AG08396 (cell line): ENCODE measurements at places on chromosomes 2 and 18.
A peak's percentile ranks its signal among the peaks of the same experiment; 100 is the strongest.

- DNase-seq, result no peak
Measured at GRCh38 chr2:61262699-61263098, 100.7 kb downstream of the C2orf74 start.

- DNase-seq, result no peak
Measured at GRCh38 chr2:138956116-138956515, 175.9 kb upstream of the NXPH2 start.

GRCh38 chr2:11320698-11321492, 23.5 kb downstream of the ROCK2 start:
- no peak for DNase-seq

DNA sequence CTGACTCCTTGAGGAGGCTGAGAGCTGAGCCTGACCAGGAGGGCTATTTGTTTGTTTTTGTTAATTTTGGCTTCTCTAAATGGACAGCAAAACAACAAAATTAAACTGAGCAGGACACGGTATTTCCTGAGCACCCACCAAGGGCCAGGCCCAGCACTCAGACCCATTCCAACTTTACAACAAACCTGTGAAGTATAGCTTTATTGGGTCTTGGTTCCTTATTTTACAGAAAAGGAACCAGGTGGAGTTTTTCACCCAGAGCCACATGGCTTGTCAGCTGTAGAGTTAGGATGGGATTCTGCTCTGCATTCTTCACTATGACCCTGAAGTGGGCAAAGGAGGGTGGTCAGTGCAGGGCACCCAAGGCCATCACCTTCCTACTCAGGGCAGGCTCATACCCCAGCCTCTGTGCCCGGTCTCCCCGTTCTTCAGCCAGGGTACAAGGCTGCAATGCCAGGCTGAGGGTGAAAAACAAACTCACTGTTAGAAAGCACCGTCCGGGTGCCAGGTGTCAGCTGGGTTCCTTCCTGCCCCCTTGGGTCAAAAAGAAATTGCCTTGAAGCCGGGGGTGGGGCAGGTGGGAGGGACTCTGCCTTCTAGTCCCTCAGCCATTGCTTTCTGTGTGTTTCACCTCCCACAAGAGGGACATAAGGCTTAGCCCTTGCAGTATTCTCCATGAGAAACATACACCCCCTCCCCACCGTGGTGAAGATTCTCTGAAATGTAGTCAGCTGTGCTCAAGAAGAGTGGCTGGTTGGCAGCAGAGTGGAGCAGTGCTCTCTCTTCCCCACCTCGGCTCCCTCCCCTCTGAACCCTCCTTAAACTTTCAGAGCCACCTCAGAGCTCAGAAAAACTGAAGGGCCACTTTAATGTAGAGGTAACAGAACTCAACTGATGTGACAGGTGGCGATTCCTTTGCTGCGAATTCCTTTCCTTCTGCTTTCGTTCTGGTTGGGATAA, 2.2 kb downstream of the PSD4 start:
- no peak for DNase-seq

DNA sequence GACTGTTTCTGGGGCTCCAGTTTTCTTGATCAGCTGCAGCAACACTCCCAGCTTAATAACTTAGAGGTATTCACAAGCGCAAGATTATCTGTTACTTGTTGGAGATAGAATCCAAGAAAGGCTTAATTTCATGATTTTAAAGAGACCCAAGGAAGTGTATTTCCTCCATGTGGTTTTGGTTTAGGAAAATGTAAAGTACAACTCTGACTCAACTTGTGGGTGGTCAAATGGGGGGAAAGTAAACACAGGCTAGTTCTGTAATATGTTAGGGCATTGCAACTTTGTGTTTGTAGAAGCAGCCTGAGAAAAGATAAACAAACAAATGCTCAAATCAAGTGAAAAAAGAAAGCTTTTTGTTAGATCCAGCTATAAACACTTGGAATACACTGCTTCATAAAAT, 90.1 kb upstream of the COL3A1 start:
- DNase-seq, result peak; percentile 23

DNA sequence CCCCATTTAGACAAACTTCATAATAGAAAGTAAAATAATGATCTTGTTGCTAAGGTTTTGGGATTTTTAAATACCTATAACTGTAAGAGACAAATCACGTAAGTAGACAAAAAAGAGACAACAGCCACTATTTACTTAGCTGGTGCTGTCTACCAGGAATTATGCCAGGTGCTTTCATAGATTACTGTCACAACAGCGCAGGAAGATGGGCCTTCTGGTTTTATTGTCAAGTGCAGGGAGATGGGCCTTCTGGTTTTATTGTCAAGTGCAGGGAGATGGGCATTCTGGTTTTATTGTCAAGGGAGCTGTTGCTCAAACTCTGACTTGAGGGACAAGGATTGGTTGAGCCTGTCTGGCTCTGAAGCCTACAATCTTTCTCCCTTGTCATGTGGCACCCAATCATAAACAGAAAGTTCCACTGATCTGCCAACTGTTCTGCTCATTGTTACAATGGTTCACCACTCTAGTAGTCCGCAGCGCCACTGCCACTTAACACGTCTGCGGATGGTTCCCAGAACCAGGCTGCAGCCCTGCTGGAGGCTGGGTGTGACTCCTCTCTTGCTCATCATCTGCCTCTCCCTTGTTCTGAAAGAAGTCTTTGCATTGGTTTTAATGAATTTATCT, 95.0 kb downstream of the RNF144A start:
- DNase-seq, result no peak

DNA sequence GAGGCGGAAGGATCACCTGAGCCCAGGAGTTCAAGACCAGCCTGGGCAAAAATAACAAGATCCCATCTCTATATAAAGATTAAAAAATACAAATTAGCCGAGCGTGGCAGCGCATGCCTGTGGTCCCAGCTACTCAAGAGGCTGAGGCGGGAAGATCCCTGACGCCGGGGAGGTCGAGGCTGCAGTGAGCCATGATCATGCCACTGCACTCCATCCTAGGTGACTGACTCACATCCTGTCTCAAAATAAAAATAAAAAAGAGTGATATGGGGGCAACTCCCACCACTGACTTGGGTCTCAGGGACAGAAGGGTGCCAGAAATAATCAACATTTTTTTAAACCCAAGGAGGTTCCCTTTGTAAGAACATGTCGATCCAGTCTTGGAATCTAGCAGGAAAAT, 37.6 kb downstream of the ZNF516 start:
- no peak for DNase-seq

- DNase-seq, result no peak
Measured at GRCh38 chr2:194346193-194346592, 1310.8 kb upstream of the SLC39A10 start.

DNA sequence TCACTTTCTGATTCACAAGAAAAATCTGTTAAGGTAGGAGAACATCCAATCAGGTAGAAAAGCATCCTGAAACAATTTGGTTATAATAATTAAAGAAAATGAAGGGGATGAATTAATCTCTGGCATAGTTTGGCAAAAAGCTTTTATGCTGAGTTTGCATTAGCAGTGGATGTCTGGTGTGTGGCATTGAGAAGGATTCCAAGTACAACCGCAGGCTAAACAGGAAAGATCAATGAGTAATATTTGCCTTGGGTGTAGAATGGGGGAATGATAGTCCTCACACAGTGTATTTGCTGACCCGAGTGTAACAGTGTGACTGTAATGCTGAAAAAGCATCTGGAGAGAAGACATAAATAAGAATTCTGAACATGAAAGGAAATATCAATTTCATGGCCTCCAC, 68.3 kb upstream of the SESTD1 start:
- peak; percentile 35 for DNase-seq

GRCh38 chr18:48310999-48311398, 98.2 kb downstream of the ZBTB7C start:
- DNase-seq, result no peak

- DNase-seq, result no peak
Measured at GRCh38 chr18:73677450-73677849, 470.2 kb downstream of the FBXO15 start.
